ENCODE measurements at places on chromosomes 2 and 18.

DNA sequence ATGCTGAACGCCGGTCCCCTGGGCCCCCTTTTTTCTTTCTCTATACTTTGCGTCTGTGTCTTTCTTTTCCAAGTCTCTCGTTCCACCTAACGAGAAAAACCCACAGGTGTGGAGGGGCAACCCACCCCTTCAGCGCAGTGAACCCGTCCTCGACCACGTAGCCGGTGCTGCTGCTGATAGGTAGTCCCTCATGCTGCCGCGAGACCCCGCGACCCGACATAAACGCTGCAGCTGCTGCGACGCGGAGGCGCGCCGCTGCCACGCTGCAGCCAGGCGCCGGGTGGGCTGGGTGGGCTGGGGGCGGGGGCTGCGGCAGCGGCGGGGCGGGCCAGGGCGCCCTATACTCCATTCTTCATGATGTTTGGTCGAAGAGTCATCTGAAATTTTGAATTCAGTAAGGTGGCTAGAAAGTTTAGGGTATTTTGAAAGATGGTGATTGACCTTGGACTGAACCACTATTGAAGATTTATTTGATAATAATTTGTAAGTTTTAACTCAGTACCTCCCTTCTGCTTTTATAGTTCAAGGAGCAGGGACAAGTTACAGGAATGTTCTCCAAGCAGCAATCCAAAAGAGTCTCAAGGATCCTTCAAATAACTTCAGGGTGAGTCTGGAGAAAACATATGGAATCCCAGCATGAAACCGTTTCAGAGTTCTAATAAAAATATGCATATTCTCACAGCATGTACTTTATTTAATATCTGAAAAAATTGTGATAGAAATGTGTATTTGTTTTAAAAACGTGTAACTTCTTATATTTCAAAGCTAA is 24.1 kb downstream of the CFLAR start:
- no peak for DNase-seq

DNA sequence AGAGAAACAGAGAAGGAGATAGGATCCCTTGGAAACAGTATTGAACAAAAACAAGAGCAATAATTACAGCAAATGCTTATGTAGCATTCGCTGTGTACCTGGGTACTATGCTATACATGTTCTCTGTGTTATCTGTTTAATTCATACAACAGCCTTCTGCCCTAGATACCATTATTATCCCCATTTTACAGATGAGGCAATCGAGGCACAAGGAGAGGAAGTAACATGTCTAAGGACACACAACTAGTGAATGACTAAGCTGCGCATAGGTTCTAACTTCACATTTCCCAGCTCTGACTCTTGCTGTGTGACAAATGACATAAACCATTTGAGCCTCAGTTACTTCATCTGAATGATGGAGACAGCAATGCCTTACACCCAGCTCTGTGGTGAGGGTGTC is 70.5 kb downstream of the VSNL1 start:
- DNase-seq = no peak

DNA sequence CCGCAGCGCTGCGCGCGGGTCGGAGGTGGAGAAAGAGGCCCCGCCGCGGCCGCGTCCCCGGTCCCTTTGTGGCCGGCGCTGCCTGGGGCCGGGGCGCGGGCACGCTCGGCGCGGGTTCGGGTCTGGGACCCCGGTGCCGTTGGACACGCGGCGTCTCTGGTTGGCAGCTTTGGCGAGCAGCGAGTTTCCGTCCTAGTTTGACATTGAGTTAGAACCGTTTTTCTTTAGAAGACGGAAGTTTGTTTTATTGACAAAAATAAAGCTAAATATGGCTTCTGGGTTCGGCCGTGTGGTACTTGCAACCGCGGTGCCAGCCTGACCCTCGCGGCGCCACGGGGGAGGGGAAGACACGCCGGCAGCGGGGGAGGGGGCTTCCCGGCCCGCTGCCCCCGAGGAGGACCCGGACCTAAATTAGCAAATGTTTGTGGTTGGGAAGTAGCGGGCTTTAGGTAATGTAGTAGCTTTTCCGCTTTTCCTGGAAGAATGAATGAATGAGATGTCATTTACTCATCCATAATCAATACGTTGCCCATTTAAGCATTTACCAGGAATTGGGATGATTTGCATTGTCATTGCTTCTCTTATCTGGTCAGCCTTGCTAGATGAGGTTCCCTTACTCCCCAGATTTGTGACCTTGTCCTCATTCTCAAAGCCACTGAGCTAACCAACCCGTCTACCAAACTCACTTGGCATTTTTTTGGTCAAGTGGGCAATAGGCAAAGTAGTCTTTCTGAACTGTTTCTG is 530 bp downstream of the GALNT1 start:
- DNase-seq = peak; percentile 56

GRCh38 chr2:75021672-75022071 is 63.2 kb downstream of the POLE4 start:
- DNase-seq = no peak

GRCh38 chr18:62325806-62326645 is 916 bp downstream of the TNFRSF11A start:
- peak; percentile 37 for DNase-seq

GRCh38 chr2:150472511-150472899 is 15.0 kb downstream of the RND3 start:
- DNase-seq = no peak

Data from GM06990 (cell line).